ENCODE measurements at places on chromosomes 16 and 17.

- no peak for DNase-seq
Observed at GRCh38 chr17:50046667-50047066, 9.2 kb upstream of the ITGA3 start.

- DNase-seq = no peak
Observed at GRCh38 chr17:27265333-27265732, 28.6 kb upstream of the WSB1 start.

DNA sequence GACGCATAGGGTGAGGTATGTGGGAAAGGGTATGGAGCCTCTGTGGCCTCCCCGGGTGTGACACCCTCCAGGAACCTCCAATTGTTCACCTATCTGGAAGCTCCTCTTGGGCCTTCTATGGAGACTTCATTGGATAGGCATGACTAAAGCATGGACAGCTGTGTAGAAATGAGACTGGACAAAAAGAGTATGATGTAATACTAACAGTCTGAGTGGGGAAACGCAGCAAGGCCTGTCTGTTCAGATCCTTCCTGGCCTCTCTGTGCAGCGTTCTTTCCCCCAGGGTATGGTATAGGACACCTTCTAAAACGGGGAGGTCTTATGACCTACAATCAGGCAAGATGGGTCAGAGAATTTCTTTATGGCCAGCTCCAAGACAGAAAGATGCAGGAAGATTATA, 30.7 kb upstream of the CCNF start:
- no peak for DNase-seq

DNA sequence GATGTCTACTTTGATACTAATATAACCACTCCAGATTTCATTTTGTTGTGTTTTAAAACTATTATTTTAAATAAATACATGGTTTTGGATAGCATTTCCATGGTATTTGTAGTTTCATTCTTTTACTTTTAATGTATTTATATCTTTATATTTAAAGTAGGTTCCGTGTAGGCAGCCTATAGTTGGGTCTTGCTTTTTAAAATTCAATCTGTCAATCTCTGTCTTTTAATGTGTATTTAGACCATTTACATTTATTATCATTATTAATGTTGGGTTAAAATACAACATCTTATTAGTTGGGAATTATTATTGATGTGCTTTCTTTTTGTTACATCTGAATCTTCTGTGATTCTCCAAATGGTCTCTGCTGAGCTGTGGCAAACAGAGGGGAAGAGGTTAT, 412.1 kb downstream of the NPIPA7 start:
- no peak for DNase-seq

DNA sequence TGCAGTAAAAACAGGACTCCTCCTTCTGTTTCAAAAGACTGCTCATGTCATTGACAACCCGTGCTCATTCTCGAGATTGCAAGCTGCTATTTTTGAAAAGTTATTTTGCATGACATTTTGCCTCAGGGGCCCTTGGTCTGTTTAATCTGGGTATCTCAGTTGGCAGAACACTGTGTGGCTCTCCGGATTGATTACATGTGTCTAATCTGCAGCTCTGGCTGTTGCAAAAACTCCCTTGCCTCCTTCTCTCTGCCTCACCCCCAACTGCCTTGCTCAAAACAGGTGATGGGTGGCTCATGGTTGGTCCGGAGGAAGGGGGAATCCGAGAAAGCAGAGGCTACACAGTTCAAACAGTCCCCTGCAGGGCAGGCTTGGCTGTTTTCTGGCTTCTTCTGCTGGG, 25.3 kb downstream of the GINS3 start:
- DNase-seq = no peak

DNA sequence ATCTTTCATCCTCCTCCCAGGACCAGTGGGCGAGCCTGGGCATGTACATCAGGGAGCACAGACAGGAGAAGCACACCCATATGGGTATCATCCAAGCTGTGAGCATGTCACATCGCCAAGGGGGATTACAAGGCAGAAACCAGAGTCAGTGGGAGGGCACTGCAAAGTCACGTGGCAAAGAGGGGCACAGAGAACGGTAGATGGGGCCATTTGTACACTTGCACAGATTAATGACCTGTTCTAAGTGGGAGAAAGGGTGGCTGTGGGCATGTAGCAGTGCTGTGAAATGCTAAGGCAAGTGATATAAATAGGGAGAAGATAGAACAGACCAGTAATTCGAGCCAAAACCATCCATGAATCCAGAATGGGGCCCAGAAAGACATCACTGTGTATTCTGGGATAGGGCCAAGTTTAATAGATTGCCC, 265.0 kb downstream of the CPPED1 start:
- peak; percentile 29 for DNase-seq

DNA sequence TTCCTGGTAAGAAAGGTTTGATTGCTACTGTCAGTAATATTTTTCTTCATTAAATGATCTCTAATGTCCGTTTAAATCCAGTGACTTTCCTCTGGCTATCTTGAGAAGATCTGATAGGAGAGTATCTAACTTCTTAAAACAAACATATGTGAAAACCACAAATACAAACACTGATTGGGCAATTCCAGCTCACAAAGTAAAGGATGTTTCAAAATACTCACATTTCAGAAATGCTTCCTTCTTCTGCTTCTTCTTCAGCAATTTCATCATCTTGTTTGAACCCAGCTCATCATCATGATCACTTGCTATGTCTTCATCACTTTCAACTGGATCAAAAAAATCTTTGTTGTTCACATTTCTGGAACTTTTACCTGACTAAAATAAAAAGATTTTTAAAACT, 64.3 kb upstream of the RBL2 start:
- DNase-seq = no peak

GRCh38 chr17:48625495-48626244, 488 bp downstream of the HOXB9 start:
- DNase-seq = peak; percentile 81

GRCh38 chr17:35900280-35900679, 20.1 kb upstream of the CCL5 start:
- DNase-seq = no peak

DNA sequence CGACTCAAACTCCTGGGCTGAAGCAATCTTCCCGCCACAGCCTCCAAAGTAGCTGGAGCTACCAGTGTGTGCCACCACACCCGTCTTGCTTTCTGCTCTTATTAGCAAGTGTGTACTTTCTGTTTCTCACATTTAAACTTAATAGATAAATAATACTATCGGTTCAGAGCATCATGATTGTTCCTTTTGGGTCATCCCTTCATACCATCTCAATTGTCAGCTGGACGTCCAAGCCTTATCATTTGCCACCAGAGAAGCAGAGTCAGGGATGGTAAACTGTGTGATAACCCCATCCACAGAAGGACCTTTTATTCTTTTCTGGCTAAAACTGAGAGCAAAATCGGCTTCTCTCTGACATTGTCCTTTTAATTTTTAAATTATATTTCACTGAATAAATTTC, 279.8 kb upstream of the GOT2 start:
- DNase-seq = no peak

DNA sequence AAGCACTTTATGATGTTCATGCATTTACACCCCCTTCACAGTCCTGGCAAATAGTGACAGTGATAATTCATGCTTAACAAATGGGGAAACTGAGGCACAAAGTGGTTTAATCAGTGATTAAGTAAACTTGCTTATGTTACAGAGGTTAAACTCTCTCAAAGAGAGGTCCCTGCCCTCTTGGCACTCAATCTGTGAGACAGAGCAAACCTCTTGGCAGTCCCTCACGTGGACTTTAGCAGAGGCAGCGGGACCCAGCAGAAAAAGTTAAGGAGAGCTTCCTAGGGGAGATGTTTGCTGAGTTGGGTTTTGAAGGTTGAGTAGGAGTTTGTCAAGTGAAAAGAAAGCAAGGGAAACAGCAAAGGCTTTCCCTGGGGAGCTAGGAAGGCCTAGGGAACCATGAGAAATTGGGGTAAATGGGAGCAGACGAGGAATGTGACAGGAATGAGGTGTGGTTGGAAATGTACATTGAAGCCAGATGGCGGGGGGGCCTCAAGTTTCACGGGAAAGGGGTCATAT, 10.7 kb downstream of the SOCS1 start:
- DNase-seq = no peak

DNA sequence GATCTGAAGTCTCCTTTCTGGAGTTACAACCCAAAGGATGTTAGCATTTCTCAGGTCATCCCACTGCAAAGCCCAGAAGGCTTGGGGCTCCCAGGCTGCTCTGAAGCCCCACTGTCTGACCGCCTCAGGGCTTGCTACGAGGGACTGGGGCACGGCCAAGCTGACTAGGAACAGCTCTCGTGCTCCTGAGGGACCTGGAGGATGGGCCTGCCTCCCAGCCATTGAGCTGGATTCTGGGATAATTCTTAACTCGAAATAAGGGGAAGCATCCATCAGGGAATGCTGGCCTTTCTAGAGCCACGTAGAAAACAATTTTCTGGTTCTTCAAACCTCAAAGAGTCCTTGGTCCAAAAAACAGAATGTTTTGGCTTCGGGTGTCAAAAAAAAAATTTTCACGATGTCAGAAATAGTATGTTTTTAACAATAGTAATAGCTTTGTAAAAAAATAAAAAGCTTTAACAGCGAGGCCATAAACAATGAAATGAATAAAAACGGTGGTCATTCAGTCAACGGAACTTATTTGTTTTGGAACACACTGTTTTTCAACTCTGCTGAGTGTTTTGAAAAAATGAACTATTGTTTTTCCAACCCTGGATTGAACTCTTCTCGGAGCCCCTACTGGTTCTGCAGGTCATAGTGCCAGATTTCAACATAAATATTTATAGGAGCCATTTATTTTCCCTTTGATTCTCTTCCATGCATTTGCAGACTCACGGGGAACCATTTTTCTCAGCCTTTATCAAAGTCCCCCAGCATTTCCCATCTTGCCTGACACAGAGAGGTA, 16.4 kb upstream of the HERPUD1 start:
- DNase-seq = no peak

DNA sequence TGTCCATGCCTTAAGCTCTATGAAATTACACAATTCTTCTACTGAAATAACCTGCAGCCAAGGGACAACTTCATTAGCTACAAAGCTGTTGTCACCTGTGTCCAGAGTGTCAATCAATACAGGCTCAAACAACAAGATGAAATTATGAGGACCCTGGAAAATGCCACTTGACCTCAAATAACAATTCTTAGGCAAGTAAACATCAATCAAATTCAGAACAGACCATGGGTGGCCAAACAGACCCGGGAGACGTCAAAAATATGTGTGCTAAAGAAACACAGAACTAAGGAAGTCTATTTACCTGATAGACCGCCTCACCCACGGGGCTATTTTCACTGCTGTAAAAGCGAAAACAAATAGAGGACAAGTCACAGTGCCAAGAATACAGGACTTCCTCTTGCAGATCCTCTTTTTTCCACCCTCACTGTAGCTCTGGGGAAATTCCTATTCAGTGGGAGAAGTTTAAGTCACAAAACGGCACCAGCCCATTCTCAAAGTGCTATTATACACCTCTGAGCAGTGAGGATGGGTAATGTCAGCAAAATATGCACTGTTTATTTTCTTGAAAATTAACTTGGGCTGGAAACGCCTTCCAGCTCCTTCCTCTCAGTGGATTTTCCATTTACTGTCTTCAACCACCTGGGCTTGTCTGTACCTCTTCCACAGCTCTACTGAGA, 2.7 kb downstream of the LITAF start:
- DNase-seq = no peak

DNA sequence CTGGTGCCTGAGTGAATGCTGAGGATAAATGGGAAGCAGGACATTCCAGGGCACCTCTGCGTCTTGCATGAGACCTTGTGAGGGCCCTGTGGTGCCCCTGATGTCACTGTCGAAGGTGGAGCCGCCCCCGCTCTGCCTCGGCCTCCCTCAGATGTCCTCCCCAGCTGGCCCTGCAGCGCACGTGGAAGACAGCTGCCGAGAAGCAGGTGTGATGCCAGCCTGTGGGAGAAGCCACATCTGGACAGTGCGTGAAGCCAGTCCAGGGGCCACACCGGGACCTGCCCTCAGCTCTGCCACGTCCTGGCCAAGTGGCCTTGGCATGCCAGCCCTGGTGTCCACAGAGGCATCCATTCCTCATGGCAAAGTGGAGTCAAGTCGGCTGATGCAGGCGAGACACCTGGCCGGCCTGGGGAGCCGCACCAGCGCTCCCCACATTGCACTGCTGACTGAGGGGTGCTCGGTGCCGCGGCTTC, 21.6 kb upstream of the METRNL start:
- DNase-seq = no peak

- DNase-seq = no peak
Observed at GRCh38 chr17:2580661-2581060, 12.8 kb upstream of the PAFAH1B1 start.

All from urothelium cell line (cell line).